ENCODE measurements at places on chromosomes 16 and 17. TPM values are rescaled to one million over a fixed set of nuclear protein-coding genes. Genes with fewer than 3 reads are reported as not detected.

DNA sequence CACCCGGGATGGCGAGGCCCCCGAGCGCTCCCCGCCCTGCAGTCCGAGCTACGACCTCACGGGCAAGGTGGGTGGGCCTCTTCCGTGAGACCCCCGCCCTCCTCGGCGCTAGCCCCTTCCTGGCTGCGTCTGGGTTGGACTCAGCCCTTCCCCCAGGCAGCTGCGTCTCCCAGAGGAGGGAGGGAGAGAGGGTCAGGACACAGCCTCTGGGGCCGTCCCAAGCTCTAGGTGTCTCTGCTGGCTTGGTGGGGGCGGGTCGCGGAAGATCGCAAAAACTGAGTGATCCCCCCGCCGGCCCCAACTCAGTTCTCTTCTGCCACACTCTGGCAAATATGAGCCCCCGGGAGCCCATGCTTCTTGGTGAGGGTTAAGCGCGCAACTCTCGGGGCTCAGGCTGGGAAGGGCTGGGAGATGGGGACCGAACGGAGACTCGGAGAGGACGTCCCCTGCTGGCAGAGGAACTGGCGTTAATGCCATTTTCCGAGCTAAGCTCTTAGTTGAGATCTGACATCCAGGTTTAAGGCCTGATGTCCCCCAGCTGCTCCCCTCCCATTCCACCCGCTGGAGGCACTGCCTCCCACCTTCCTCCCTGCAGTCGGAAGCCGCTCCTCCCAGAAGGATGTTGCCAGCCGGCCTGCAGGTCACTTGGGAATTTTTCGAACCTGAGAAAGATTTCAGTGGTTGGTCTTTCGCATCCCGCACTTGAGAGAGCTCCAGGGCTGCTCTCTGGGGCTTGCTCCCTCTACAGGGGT is 419 bp downstream of the RAB37 start:
- peaks cover 11% of the 10 kb centered on the region for H3K4me1 ChIP-seq
- peaks cover 15% of the 10 kb centered on the region for H3K27me3 ChIP-seq
- peak overlapping the region; percentile 75 for H3K4me3 ChIP-seq
- H3K36me3 ChIP-seq, result no peaks in the 10 kb centered on the region

The CLEC19A gene
- 1.6 TPM for total RNA-seq

DNA sequence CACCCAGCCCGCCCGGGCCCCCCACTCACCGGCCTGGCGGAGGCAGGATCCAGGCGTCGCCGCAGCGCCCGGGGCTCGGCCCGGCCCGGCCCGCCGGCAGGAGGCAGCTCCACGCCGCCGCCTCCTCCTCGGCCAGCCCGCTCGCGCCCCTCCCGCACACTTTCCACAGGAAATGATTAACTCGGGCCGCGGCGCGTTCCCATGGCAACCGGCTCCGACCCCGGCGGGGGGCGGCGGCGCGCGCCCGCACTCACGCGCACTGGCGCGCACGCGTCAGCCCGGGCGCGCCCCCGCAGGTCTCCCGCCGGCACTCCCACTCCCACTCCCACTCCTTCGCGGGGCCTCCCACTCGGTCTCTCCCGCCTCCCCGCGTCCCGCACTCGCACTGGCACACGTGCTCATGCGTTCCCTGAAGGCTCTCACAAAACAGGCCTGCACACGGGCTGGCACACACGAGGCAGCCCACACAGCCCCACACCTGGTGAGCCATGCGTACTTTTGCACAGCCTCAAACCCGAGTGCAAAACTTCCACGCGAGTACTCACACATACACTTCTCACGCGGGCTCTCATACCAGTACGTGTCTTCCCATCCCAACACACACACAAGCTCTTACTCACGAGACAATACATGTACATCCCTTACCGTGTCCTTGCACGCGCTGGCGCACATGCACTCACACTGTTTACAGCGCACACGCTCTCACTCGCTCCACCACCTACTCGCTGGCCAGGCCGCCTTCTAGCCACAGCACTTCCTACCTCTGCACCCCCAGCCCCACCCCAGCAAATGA is at the start of gene KIFC3:
KIFC3 (minus strand) TSS at position 151 of the 793 bp plus-strand sequence. CDS start 4,248 bp downstream, outside the sequence.
- peak within 1 kb of the TSS; percentile 90 for H3K4me3 ChIP-seq
- peak; percentile 82 for DNase-seq
- no peaks in the 10 kb centered on the region for H3K27me3 ChIP-seq
- peak within 1 kb of the TSS; percentile 80 for H3K27ac ChIP-seq
- peaks cover 1% of the 10 kb centered on the region for H3K36me3 ChIP-seq

The TIGD7 gene
- total RNA-seq, result 2.8 TPM

The GNG13 gene
- not detected for total RNA-seq
